ENCODE measurements at places on chromosomes 5 and 9. TPM values are rescaled to one million over a fixed set of nuclear protein-coding genes. Genes with fewer than 3 reads are reported as not detected.

CD274 gene
- 31.2 TPM for total RNA-seq

DNA sequence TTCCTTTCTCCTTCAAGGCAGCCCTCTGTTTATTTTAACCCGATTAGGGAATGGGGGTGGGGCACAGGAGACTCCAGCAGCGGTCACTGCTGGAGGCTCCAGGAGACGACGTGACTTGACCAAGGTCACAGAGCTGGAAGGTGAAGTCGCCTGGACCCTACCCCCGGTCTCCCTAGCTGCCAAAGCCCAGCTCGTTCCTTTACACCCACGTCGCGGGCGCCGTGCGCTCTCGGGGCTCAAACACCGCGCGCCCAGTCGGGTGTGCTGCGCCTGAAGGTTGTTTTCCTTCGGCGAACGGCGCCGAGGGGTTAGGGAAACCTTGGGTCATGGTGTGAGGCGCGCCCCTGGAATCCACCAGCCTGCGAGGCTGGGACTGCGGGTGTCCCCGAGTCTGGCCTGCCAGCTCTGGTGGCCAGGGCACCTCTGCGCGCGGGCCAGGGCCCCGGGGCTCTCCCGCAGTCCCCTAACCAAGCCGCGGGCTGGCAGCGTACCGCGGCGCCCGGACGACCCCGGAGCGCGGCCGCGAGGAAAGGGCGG lies 747 bp upstream of the UNC5A start:
- no peak for DNase-seq

DNA sequence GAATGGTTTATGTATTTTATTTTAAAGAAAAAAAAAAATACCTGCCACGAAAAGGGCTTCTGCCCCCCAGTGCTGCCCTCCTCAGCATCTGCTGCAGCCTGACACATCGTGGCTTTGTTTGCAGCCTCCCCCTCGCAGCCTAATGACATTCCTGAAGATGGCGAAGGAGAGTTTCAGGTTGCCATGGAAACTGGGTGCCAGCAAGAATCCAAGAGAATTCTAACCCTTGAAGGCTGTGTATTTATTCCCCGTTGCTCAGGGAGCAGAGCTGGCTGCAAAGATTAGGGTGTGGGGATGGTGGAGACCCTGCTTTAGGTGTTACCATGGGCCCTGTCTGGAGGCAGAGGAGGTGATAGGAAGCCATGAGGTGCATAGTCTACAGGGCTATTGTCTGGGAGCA lies 126.6 kb downstream of the NSG2 start:
- peak; percentile 23 for DNase-seq

- DNase-seq = peak; percentile 99
Observed at GRCh38 chr5:140251527-140251973, 51.4 kb downstream of the PFDN1 start.

SNCB gene
- total RNA-seq = not detected

MTMR12 gene
- total RNA-seq = 11.1 TPM

DNA sequence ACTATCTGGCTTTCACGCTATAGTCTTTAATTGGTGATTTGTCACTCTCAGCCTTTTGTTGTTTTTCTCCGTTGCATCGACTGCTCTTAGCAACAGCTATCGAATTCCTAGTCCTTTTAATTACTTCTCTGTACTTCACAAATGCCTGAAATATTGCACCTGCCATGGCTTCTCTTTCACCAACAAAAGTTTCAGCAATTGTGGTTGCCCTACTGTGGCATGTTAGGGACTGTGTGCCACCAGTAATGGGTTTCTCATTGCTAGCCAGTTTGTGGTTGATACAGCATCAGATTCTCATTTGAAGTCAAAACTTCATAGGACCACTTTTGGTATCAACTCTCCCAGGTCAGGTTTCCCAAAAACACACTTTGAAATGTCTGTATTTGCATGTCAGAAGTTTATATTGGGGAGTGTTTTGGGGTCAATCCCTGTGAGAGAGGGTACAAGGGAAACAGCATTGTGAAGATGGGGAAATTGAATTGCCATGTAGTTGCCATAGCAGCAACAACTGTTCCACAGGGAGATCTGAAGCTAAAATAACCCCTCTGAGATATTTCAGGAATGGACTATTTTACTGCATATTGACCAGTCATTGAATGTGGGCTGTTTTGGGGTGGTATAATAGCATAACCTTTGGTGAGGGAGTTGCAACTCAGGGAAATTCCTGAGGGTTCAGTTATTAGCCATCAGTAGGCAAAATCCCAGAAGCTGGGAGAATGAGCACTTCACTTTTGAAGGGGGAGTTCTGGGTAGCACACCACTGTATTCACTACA lies 99.2 kb downstream of the WDR70 start:
- DNase-seq = no peak

DNA sequence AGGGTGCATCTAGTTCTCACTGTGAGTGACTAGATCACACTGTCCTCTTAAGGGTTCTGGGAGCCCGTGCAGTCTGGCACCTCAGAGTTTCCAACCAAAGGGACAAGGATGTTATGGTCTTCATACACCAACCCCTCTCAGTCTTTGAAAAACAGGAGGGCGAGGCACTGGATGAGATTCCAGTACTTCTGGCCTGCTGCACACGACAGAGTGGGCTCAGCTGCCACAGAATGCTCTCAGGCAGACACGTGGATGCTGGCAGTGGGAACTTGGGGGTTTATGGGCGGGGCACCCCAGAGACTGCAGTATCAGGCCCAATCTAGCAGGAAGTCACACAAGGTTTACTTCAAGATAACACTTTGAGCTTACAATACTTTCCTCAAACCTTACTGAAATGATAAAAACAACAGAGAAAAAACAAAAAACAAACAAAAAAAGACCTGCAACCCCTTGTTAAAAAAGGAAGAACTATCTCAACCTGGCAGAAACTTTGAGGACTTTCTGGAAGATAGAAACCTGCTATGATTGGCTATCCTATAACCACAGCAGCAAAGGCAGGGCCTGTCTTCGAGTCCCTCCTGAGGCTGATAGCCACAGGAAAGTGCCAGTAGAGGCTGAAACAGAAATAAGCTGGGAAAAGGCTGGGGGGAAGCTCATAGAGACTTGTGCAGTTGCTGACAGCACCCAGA lies 28.3 kb upstream of the TGFBR1 start:
- no peak for DNase-seq

SOHLH1 gene
- total RNA-seq = not detected

GRCh38 chr9:34289159-34289558 lies 39.9 kb downstream of the KIF24 start:
- no peak for DNase-seq

EXD3 gene
- 2.7 TPM for total RNA-seq

- peak; percentile 54 for DNase-seq
Observed at GRCh38 chr9:22079873-22080341, 70.8 kb upstream of the CDKN2B start.

RLN2 gene
- total RNA-seq = not detected

DNA sequence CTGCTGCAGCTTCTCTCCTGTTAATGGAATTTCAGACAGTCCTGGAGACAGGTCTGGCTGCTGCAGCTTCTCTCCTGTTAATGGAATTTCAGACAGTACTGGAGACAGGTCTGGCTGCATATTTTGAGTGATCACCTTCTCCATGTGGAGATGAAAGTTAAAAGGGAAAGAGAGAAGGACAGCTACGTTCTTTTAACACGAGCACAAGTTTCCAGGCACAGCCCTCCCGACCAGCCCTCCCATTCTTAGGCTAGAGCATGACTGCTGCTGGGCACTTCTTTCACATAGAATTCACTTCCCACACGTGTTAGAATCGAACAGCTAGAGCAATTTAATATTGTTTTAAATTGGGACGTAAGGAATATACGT lies 133.3 kb upstream of the DMRT1 start:
- DNase-seq = no peak

PPP2CA gene
- total RNA-seq = 257 TPM

CTSV gene
- 11.2 TPM for total RNA-seq

SPINK7 gene
- not detected for total RNA-seq

GRCh38 chr9:31388660-31389059 lies 995.8 kb upstream of the ACO1 start:
- DNase-seq = no peak

- no peak for DNase-seq
Observed at GRCh38 chr5:73136055-73136562, 15.7 kb downstream of the TMEM171 start.

DNA sequence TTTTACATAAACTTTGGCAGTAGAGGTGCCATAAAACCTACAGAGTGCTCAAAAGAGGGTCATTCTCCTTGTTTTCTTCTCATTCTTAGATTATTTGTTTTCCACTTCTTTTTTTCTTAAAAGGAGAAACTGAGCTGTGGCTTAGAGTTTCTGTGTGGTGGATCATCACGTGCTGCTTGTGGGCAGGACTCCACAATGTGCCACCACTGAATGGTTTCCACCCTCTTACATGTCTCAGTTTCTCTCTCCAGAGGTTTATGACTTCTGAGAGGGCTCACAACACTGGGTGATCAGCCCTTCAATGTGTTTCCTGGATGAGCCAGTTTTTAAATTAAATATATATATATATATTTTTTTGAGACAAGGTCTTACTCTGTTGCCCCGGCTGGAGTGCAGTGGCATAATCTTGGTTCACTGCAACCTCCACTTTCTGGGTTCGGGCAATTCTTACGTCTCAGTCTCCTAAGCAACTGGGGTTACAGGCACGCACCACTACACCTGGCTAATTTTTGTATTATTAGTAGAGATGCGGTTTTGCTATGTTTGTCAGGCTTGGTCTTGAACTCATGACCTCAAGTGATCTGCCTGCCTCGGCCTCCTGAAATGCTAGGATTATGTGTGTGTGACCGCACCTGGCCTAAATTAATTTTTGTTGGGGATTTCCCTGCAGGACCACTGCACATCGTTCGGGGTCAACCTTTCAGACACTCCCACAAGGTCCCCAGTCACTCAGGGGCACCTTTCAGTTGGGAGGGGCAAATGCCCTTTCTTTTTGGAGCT lies 3.1 kb upstream of the UNC13B start:
- DNase-seq = no peak

GRCh38 chr9:136363106-136363948 lies at the start of gene DNLZ:
TSS of gene DNLZ (minus strand) at chr9:136363744. CDS start at chr9:136363714, 30 bp downstream.
- DNase-seq = peak; percentile 91

WWC1 gene
- total RNA-seq = 6.1 TPM

Measured in M059J (cell line).